Stimulated activated CD8-positive, alpha-beta memory T cell treated with anti-CD3 and anti-CD28 coated beads, Interleukin-2, amount 100 ng/mL, for 1 hour (primary cell): ENCODE measurements at places on chromosomes 11 and 22.

- DNase-seq, result no peak
These were observed 137.8 kb downstream of the KIRREL3 start for GRCh38 chr11:126862664-126863243.

DNA sequence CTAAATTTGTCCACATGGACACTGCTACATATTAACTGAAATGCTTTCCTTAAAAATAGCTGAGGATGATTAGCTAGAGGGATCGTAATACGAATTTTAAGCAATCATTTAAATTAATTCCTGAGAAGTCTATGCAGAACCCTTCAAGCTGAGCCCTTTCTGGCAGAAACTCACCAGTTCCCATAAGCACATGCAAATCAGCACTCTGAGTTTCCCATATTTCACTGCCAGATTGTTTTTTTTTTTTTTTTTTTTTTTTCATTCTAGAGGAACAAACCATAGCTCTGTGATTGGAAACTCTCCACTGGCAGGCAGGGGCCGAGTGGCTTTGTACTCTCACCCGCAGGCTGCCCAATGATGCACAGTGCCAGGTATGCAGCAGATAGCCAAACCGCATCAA lies 145.6 kb downstream of the EFCAB6 start:
- no peak for DNase-seq

DNA sequence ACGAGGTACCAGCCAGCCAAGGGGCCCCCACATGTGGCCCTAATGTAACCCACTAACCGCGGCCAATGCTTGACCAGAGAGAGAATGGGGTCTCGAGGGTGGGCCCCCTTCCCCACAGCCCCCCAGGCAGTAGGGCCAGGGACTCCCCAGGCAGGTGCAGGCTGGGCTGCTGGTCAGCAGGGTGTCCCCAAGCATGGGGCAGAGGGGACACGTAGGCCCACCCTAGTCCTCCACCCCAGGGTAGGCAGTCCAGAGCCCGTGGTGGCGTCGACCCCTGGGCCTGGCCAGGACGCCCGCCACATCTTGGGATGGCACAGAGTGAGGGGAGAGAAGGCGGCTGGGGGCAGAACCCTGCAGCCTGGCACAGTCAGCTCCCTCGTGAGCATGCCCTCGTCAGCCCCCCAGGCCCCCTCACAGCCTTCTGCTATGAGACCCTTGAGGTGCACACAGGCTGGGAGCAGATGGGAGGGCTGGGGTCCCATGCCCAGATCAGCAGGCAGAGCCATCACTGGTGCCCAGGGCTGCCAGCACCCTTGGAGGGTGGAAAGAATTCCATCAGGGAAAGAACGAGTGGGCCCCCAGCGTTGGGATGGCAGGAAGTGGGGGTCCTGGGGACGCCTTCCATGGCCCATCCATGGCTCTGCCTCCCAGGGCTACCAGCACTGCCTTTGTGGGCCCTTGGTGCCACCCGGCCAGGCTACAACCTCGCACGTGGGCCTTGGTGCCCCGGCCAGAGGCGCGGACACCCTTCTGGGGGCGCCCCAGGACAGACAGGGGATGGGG lies 6.1 kb downstream of the TNNT3 start:
- DNase-seq, result no peak

GRCh38 chr11:132898021-132898420 lies 634.3 kb downstream of the OPCML start:
- DNase-seq, result no peak

- no peak for DNase-seq
These were observed 7.7 kb downstream of the SLC25A18 start for GRCh38 chr22:17570851-17571631.

DNA sequence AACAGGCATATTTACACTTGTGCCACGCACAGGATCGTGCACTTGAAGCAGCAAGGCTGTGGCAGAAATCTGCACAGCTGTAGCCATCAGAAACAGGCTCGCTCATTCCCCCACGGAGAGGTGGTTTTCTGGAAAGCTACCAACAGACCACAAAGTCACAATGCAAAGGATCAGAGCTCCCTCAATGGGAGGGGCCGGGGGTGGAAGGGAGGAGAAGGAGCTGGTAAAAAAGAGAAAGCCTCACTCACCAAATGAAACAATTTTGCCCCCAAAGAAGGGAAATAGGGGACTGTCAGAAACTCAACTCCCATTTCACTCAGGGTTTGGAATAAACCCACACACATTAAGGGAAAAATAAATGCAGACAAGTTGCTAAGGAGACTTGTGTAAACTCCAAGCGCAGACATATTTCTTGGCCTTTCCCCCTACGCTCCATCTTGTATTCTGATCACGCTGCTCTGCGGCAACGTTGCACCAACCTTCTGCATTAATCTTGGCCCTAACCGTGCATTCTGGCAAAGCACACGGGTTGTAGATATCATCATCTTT lies 43.2 kb upstream of the BLID start:
- DNase-seq, result no peak

- no peak for DNase-seq
These were observed 215.9 kb downstream of the BARX2 start for GRCh38 chr11:129591527-129591926.

DNA sequence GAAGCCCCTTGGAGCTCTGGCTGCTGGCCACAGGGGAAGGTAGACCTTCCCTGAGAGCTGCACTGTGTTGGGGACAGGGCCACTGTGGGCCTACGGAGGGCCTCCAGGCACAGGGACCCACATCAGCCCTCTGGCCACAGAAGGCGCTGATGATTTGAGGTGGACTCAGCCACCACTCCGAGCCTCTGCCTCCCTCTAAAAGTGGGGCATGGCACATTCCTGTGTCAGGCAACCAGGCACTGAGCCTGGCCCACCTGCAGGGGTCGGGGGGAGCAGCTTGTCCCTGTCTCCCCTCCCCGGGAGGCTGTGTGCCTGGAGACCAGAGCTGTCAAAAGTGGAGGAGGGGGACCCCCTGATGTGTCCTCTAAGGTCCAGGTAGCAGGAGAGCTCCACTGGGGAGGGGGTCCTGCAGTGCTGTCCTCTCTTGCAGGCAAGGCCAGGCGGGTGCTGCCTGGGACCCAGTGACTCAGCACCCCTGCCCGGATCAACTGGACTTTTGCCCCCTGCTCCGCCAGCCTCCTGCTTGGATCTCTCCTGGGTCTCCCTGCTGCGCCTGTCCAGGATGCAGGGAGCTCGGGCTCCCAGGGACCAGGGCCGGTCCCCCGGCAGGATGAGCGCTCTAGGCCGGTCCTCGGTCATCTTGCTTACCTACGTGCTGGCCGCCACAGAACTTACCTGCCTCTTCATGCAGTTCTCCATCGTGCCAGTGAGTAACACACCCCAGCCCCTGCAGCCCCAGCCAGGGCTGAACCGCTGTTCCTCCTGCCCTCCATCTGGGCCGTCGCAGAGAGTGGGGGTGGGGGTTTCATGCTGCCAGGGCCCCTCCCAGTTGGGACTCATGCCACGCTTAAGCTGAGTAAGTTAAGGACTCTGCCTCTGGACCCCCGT lies 17.5 kb upstream of the CDKN1C start:
- no peak for DNase-seq

DNA sequence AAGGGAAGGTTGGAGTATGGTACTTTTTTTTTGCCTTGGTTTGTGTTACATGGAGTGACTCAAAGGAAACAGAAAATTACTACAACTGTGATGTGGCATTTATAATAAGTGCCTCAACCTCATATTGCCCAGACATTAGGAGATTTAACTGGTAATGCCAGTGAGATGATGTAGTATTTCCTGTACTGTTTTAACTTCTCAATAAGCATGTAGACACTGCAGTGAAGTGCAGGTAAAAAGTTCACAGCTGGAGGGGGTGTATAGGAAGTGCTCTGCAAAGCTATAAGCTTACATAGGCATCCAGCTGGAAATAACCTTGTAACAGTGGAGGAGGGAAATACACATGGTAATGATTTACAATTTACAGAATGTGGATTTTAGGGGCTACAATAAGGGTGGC lies 138.2 kb upstream of the MTMR2 start:
- DNase-seq, result no peak

- DNase-seq, result no peak
These were observed 26.3 kb upstream of the HMGXB4 start for GRCh38 chr22:35230839-35231584.

DNA sequence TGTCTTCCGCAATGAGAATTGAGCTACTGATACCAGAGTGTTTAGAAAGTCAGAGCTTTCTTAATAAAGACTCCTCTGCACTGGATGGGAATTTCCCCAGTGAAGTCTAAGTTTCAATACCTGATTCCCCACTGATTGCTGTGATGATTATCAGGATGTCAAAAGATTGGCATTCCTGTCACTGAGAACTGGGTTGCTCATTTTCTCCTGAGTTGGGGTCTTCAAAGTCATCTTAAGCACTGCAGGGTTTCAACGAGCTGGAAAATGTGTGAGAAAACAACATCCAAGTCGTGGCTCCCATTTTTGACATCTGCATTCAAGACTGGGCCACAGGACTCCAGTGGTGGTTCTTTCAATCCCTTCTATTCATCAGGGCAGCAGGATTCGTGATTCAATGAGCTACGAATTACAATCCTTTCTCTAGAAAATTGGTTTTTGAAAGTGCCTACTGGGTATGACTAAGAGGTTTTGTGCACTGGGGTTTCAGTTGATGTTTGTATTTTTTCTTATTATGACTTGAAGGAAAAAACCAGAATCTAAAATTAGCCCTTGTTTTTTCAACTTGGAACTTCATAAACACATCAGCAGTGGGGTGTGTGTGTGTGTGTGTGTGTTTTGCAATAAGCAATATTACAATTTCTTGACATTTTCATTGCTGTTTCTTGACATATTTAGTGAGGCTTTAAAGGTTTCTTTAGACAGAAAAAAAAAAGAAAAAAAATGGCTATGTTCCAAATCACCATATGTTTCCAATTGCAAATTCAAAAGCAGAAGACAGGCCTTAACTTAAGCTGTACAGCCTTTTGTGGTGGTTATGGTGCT lies 233.0 kb downstream of the FAM76B start:
- DNase-seq, result no peak

- DNase-seq, result no peak
These were observed 55.3 kb upstream of the ALKBH3 start for GRCh38 chr11:43825217-43825816.

DNA sequence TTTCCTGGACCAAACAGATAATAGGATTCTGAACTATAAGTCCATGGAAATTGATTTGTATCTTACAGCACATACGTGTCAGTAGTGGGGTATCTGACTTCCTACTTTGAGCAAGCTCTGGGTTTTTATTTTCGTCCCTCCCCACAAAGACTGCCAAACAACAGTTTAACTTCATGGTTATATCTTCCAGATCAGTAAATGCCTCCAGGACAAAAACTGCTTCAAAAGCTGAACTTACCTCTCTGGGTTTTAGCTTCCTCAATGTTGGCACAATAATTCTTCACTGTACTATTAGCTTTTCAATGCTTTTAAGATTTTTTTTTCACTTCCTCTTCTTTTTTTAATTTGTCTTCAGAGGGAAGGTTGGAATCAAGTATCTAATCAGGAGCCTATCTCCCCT lies 4.2 kb upstream of the DPF2 start:
- DNase-seq, result no peak

DNA sequence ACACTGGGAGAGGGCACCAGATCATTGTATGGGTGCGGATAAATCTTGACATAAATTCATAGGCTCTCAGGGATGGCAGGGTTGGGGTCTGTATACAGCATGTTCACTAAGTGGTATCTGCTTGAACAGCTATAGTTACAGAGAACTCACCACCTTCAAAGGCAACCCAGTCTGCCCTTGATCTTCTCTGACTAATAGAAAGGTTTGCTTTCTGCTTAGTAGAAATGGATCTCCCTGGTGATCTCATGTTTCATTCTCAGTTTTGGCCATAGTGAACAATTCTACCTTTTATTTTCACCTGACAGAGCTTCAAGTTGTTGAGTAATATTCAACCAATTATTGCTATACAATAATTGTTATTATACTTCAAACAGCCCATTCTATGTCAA lies 32.4 kb downstream of the CNTF start:
- DNase-seq, result no peak

GRCh38 chr11:46912526-46913150 lies 5.7 kb downstream of the LRP4 start:
- DNase-seq, result no peak

DNA sequence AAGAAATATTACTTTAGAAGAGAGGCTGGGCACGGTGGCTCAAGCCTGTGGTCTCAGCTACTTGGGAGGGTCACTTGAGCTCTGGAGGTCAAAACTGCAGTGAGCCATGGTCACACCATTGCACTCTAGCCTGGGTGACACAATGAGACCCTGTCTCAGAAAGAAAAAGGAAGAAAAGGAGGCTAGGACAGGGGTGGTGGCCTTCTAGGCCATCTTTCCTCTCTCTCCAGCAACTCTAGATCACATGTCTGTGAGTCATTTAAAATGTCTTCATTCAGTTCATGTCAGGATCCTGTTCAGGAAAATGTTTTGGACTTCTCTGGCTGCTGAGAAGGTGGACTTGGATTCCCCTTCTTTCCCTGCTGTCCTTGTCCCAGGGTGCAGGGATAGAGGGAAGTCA lies 53.3 kb downstream of the PPFIA1 start:
- no peak for DNase-seq

DNA sequence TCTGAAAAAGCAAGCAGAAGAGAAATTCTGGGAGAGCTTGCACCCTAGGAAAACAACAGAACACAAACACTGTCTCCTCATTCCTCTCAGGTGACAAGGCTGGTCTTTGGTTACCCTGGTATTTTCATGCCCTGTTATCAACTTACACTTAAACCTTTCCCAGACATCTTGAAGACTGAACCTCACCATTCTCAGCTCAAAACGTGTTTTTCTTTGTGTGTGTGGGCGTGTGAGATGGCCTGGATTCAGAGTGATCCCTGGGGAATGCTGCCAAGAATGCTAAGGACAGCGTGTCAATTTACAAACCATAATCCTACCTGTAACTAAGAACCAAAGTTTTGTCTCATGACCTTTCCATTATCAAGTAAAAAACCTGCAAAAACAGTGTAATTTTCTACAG lies 33.3 kb downstream of the ELF5 start:
- DNase-seq, result no peak

DNA sequence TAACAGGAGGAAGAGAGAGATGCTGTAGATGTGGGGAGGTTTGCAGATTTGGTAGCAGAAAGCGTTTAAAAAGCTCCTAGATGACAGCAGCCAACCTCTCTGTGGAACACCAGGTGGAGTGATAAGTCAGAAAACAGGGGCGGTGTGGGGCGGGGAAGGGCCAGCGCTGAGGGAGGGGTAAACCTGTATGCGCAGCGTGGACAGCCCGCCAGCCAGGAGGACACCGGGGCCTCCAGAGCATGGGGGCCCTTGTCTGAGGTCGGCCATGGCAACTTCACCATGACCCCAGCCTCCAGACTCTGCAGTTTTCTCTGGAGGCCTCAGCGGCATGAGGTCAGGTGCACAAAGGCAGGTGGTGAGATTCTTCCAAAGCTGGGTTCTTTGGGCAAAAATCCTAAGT lies 423.7 kb downstream of the BRD1 start:
- no peak for DNase-seq

- no peak for DNase-seq
These were observed 331.4 kb upstream of the RAG2 start for GRCh38 chr11:36929401-36929800.

DNA sequence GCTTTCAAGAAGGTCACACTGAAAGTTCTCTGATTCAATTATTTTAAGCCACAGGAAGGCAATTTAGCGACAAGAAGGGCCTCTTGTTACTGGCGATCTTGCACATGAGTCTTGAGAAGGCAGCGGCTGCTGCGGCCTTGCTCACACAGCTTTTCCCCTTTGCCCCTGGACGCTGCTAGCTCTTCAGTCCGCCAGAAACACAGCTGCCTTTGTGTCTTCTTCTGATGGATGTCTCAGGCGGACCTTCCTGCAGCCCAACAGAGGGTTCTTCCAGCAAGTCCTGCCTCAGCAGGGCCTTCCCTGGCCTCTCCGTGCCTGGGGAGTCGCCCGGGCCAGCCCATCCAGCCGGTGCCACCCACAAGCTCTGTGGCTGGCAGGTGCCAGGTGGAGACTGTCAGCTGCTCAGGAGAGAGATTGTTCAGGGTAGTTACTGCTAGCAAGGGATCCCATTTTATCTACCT lies 59.4 kb downstream of the PKNOX2 start:
- DNase-seq, result no peak
